ENCODE measurements at places on chromosomes 5 and 9.
A peak's percentile ranks its signal among the peaks of the same experiment; 100 is the strongest.

GRCh38 chr9:105299190-105299854 lies 54.9 kb downstream of the SLC44A1 start:
- no peak for DNase-seq

DNA sequence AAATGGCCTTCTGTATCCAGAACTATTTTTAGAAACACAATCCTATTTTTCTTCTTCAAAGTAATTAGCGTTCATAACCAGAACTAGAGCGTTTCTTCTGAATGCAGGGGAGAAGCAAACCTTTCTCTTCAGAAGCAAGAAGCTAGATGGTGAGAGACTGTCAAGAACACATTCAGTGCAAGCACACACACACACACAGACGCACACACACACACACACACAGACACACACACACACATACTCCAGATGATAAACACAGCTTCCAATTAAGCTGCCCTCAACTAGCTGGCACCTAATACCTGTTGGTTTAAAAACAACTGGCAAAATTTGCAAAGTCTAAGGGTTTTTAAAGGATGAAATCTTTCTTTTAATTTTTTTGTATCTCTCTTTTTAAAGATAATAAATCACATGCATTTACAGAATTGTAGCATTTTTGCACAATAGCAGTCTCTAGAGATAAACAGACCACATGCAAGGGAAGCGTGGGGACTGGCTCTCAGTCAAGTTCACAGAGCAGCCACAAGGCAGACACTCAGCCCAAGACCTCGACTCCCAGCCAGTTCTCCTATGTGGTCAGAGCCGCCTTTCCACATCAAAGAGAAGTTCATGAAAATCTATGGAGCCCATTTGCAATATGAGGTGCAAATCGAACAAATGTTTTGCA lies 138.5 kb downstream of the TTLL11 start:
- no peak for DNase-seq

DNA sequence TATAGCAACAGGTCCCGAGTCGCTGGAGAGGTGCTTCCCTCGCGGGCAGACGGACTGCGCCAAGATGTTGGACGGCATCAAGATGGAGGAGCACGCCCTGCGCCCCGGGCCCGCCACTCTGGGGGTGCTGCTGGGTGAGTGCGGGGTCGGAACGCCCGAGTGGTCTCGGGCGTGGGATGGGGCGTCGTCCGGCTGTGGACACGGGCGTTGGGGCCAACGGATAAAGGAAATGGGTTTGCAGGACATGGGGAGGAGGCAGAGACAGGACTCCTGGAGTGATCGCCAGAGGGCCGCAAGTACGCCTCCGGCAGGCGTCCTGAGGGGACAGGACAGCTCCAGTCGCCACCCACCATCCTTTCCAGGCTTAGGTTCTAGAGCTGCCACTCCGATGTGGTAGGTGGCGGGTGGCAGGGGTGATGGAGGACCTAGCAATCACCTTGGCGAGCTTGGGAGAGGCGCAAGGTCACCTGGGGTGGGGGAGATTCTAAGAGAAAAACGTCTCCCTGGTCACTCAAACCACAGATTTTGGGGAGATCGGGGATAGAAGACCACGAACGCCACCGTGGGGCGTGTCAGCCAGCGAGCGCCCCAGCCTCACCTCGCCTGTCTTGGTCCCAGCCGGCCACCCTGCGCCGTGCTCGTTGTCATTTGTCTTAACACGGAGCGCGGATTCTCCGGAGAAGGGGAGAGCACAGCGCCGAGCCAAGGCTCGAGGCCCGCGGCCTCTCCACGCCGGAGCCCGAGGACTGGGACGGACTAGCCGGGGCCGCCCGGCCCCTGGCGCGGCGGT lies 922 bp downstream of the LMX1B start:
- no peak for DNase-seq

- no peak for DNase-seq
These were observed 55.4 kb downstream of the ADGRV1 start for GRCh38 chr5:90613918-90614504.

GRCh38 chr5:137055271-137055872 lies 443.8 kb downstream of the SPOCK1 start:
- DNase-seq, result no peak

- DNase-seq, result no peak
These were observed 74.6 kb downstream of the LRRC70 start for GRCh38 chr5:62653001-62653863.

- no peak for DNase-seq
These were observed 65.6 kb downstream of the ANXA2R start for GRCh38 chr5:42974536-42974935.

GRCh38 chr9:35653611-35654010 lies 2.9 kb upstream of the SIT1 start:
- no peak for DNase-seq

DNA sequence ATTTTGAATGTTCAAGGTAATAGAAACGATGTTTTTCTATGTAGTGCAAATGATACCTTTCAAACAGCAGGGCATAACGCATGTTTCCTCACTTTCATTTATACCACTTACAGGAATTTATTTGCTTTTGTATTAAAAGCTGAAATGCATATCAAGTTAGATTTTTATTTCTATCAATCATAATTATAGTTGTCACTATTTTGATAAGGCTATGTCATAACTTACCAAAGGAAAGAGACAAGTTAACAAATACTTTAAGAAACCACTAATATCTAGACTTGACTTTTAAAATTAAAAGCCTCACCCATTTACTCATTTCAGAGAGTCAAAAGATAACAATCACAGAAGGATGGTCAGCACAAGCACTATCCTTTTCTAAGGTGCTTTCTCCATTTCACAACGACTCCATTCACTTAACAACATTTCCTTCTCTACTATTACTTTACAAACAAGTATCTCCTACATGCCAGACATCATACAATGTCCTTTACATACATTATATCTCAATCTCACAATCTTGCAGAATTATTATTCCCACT lies 12.6 kb downstream of the ERP44 start:
- DNase-seq, result no peak

DNA sequence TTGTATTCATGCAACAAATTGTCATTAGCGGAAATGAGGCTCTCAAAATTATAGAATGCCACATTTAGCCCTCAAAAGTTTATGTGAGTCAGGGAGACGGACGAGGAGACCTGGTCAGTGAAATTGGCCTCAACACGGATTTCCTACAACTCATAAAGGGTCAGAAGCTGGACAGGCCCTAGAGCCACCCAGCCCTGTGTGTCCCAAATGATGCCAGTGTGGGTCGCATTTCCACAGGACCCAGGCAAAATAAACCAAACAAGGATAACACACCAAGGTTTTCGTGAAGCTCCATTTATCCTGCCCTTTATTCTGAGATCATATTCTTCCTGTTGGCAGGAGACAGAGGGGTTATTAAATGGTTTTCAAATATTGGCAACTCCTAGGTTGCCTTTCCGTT lies 72.0 kb upstream of the COL5A1 start:
- no peak for DNase-seq

GRCh38 chr5:52831786-52832511 lies 44.2 kb downstream of the ITGA1 start:
- no peak for DNase-seq

- no peak for DNase-seq
These were observed 24.9 kb downstream of the TICAM2 start for GRCh38 chr5:115577329-115577728.

- no peak for DNase-seq
These were observed 11.5 kb downstream of the NFIB start for GRCh38 chr9:14302405-14302804.

DNA sequence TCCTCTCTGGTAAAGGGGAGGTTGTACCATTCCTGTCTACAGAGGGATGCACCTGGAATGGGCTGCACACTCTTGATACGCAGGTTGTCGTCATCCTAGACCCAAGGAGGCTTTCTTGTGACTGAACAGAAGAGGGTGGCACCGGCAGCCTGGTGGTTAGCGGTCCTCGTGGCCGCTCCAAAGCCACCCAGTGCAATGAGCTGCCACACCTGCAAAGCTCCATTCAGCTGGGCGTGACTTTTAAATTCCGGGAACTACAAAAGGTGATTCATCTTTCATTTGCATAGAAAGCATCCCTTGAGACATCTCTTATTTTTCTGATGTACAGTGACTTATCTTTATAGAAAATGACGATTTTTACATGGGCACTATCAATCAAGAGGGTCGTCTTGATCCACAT lies 286.1 kb upstream of the IRX1 start:
- DNase-seq, result no peak

DNA sequence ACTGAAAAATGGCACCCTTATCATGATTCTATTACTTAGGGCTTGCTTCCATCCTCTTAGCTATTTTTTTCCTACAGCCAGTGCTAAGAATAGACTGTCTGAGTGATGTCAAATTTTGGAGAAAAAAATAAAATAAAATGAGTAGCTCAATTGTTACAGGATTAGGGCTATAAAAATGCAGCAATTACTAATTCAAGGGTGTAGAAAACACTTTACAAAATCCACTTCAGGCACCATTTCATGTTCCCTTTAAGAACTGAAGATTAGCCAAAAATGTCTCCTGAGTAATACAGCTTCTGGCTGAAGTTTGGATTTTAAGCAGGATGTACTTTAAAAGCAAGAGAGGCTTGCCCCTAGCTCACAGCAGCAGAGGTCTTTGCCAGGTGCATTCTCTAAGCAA lies 240.5 kb upstream of the IRX1 start:
- DNase-seq, result no peak

GRCh38 chr9:108162664-108163063 lies 673.1 kb upstream of the KLF4 start:
- DNase-seq, result no peak

DNA sequence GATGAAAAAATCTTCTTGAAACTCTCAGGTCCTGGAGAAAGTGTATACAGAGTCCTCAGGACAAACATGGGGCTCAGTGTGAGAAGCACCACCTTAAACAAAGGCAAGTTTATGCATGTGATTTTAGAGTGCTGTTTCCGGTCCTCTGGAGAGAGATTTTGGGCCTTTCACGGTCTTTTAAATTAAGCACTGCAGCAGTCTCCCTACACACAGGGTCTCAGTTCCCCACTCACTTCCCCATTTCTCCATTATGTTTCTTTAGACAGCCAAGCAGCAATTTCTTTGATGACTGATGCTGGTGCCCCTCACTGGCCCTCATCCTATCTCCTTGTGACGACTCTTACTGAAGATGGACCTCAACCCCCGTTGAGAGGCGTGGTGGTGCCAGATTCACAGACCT lies 220.2 kb upstream of the CLINT1 start:
- DNase-seq, result no peak

- DNase-seq, result no peak
These were observed 57.6 kb downstream of the PFDN1 start for GRCh38 chr5:140245341-140245740.

DNA sequence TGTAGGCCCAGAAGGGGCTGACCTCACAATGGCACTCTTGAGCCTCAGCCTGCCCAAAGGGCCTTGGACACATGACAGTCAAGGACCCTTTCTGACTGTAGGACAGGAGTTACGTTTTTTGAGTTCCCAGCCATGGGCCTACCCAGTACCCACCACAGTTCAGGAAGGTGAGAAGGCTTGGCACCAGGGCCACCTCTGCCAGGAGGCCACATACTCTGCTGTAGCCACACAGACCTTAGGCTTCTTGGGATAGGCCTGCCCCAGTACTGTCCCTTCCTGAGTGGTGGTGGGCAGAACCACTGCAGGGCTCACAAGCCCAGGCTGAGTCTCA lies 12.8 kb downstream of the PDLIM4 start:
- no peak for DNase-seq

- no peak for DNase-seq
These were observed 117.5 kb upstream of the ZNF366 start for GRCh38 chr5:72624641-72625236.

DNA sequence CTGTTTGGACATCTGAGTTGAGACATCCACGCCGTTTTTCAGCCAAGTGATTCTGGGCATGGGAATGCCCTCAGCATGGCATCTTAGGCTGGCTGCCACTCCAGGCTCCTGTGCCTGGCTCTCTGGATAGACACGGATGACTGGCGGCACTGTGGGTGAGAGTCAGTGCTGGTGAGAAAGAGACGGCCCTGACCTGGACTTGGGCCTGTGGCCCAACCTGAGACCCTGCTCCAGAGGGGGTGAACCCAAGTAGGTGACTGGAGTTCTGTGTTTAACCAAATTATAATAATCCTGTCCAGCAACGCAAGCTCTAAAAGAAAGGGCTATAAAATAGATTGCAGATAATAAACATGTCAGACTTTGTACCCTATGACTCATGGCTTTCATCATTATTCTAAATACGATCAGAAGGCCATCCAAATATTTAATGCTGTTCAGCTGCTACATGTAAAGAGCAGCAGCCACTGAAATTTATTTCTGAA lies 173.9 kb downstream of the HSPA4 start:
- DNase-seq, result no peak

- no peak for DNase-seq
These were observed 184.0 kb downstream of the PBX3 start for GRCh38 chr9:125931211-125931610.

- DNase-seq, result no peak
These were observed 6.0 kb upstream of the ZDHHC11 start for GRCh38 chr5:856531-857425.

DNA sequence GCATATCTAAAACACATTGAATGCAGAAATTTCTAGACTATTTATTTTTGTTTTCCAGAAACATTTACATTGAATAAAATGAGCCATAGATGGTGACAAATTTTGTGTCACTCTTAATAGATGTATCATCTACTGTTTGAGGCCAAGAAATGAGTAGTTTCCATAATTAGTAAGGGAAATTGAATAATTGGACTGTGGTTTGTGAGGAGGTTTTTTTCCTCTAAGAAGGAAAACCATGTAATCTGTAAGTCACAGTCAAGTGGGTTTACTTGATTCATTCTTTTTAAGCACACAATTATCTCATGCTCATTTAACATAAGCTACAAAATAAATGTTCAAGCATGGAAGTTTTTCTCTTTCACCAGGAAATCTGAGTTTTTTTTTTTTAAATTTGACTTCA lies 876.4 kb downstream of the NR2F1-AS1 start:
- no peak for DNase-seq

- DNase-seq, result no peak
These were observed 61.8 kb upstream of the SNX2 start for GRCh38 chr5:122713041-122713440.

GRCh38 chr5:1026700-1027621 lies 18.4 kb downstream of the NKD2 start:
- no peak for DNase-seq

DNA sequence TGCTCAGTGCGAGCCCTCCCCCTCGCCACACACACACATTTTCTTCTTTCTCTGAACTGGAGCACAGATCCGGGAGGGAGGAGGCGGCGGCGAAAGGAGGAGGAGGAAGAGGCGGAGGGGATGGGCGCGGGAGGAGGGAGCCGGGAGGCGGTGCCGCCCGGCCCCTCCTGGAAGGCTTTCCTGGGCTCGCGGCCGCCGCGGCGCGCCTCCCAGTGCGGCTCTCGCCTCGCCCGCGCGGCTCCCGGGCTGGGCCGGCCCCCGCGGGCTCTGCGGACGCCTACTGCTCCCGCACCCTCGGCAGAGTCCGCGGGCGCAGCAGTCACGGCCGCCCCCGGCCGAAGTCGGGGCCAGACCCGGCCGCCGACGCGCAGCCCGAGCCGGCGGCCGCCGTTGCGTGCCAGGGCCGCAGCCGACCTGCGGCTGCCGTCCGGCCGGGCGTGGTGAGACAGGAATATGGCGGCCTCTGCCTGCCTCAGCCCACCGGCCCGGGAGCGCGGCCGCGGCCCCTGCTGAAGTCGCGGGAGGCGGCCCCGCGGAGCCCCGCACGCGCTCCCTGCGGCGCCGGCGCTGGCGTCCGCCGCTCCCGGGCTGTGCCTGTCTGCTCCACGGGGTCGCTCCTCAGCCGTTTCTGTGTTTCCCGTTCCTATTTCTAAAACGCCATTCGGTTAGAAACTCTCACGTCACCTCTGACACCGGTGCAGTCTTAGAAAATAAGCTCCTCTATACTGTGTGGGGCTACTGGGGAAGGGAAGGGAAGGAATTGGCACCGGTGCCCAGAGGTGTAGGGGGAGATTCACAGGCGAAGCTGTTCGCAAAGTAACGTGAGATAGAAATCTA lies 500 bp upstream of the GNAQ start:
- peak; percentile 56 for DNase-seq

GRCh38 chr5:23840083-23840482 lies 332.7 kb downstream of the PRDM9 start:
- DNase-seq, result no peak
